ENCODE measurements at places on chromosomes 1 and 21.

GRCh38 chr1:245412306-245412705 lies 257.5 kb downstream of the KIF26B start:
- no peaks in the 10 kb centered on the region for H3K4me1 ChIP-seq
- no peaks in the 10 kb centered on the region for H3K27me3 ChIP-seq
- H3K36me3 ChIP-seq: no peaks in the 10 kb centered on the region
- DNase-seq: no peak
- no peak overlapping the region for H3K4me3 ChIP-seq

- peaks cover 3% of the 10 kb centered on the region for H3K4me1 ChIP-seq
- no peaks in the 10 kb centered on the region for H3K27me3 ChIP-seq
- H3K27ac ChIP-seq: no peak overlapping the region
- no peak overlapping the region for H3K4me3 ChIP-seq
- 0 out of 2 replicates have a peak, but pooled peaks cover 2% of the 10 kb centered on the region for H3K36me3 ChIP-seq
- DNase-seq: no peak
These were observed 11.7 kb downstream of the IFNGR2 start for GRCh38 chr21:33414926-33415325.

DNA sequence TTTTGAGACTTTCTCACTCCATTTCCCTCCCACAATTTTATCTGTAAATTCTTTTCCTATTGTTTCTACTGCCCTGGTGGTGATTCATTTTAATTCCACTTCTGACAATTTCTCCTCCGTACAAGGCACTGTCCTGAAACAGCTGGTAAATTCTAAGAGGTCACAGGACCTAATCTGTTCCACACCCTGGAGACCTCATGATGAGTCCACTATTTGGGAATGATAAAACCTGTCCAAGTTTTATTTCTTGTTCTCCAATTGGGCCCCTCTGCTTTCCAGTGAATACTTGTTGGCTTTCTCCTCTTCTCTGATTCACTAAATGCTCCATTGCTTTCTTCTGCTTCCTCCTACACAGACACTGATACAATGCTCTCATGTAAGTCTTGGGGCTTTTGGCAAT lies 343.1 kb upstream of the DUSP10 start:
- H3K27ac ChIP-seq: no peak overlapping the region
- no peaks in the 10 kb centered on the region for H3K4me1 ChIP-seq
- H3K27me3 ChIP-seq: no peaks in the 10 kb centered on the region
- H3K4me3 ChIP-seq: no peak overlapping the region

GRCh38 chr1:156676820-156677615 lies at the start of gene NES:
Gene NES, minus strand, starts transcription at chr1:156677407. Its CDS starts 143 bp downstream, at chr1:156677264.
- no peaks in the 10 kb centered on the region for H3K27me3 ChIP-seq
- H3K36me3 ChIP-seq: peaks cover 8% of the 10 kb centered on the region

- H3K4me1 ChIP-seq: no peaks in the 10 kb centered on the region
- H3K27me3 ChIP-seq: no peaks in the 10 kb centered on the region
- H3K27ac ChIP-seq: no peak overlapping the region
- no peaks in the 10 kb centered on the region for H3K36me3 ChIP-seq
- H3K4me3 ChIP-seq: no peak overlapping the region
These were observed 120.4 kb upstream of the PTGFR start for GRCh38 chr1:78370356-78370755.

DNA sequence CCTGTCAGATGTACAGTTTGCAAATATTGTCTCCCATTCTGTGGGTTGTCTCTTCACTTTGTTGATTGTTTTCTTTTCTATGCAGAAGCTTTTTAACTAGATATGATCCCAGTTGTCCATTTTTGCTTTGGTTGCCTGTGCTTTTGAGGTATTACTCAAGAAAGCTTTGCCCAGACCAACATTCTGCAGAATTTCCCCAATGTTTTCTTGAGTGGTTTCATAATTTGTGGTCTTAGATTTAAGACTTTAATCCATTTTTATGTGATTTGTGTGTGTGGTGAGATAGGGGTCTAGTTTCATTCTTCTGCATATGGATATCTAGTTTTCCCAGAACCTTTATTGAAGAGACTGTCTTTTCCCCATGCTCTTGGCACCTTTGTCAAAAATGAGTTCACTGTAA lies 116.9 kb downstream of the DUSP10 start:
- DNase-seq: no peak
- no peaks in the 10 kb centered on the region for H3K27me3 ChIP-seq
- H3K4me3 ChIP-seq: no peak overlapping the region
- H3K4me1 ChIP-seq: no peaks in the 10 kb centered on the region
